Endothelial cell (in vitro differentiated cells): ENCODE measurements at places on chromosomes 1 and 21. TPM values are rescaled to one million over a fixed set of nuclear protein-coding genes. Genes with fewer than 3 reads are reported as not detected.

GABPA gene
- 22.6 TPM for total RNA-seq

POTED gene
- not detected for total RNA-seq

DNA sequence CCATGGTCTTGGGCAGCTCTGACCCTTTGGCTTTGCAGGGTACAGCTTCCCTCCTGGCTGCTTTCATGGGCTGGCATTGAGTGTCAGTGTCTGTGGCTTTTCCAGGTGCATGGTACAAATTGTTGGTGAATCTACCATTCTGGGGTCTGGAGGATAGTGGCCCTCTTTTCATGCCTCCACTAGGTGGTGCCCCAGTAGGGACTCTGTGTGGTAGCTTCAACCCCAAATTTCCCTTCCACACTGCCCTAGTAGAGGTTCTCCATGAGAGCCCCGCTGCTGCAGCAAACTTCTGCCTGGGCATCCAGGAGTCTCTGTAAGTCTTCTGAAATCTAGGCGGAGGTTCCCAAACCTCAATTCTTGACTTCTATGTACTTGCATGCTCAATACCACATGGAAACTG lies 494.5 kb upstream of the LRRC7 start:
- DNase-seq, result no peak

GRCh38 chr1:200739702-200740570 lies 1.2 kb downstream of the CAMSAP2 start:
- no peak for DNase-seq

GRCh38 chr21:18155508-18156193 lies 89.0 kb upstream of the CHODL start:
- no peak for DNase-seq

DNA sequence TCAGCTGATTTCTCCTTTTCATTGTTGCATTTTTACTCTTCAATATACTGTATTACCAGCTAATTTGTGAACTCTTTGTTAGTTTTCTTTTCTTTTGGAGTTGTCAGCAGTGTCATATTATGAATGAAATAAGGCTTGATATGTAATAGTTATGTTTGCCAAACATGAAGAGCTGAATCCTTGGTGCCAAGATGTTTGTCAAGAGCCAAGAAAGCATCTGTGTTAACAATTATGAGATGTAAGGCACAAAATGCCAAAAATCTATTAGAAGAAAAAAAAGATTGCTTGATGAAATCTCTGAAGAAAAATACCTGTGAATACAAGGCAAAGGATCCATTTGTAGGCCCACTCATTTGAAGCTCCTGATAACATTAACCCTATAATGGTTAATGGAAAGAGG lies 48.4 kb upstream of the RNPC3 start:
- DNase-seq, result no peak

GRCh38 chr1:97038410-97038809 lies 316.8 kb downstream of the PTBP2 start:
- no peak for DNase-seq

DNA sequence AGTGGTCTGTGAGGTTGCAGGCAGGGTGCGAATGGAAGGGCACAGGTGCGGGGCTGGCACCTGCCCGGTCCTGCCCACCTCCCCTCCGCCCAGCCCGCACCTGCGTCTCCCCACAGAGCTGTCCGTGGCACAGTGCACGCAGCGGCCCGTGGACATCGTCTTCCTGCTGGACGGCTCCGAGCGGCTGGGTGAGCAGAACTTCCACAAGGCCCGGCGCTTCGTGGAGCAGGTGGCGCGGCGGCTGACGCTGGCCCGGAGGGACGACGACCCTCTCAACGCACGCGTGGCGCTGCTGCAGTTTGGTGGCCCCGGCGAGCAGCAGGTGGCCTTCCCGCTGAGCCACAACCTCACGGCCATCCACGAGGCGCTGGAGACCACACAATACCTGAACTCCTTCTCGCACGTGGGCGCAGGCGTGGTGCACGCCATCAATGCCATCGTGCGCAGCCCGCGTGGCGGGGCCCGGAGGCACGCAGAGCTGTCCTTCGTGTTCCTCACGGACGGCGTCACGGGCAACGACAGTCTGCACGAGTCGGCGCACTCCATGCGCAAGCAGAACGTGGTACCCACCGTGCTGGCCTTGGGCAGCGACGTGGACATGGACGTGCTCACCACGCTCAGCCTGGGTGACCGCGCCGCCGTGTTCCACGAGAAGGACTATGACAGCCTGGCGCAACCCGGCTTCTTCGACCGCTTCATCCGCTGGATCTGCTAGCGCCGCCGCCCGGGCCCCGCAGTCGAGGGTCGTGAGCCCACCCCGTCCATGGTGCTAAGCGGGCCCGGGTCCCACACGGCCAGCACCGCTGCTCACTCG lies 23.3 kb downstream of the FTCD start:
- no peak for DNase-seq

DNA sequence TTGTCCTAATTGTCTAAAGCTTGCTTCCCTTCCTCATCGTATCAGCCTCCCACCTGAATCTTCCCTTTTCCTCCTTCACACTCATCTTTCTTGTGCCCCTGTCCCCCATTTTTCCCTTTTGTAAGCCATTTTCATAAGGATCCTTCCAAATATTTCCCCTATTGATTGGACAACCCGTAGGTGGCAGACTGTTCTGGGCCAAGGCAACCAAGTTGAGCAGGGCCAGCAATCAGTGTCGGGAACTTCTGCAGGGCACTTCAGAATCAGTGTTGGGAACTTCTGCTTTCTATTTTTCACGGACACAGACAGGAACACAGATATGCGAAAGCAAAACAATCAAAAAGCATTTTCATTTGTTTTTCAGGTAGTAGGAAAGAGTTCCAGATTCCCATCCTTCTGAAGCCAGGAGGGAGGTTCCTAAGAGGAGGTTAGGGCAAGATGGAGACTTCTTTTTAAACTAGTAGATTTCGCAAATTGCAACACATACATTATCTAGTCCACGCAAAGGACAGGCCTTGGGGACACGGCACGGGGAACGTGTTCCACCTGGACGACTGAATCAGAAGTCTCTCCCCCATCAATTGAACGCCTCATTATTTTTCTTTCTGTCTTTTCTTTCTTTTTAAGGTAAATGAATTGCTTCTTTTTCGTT lies 691 bp upstream of the MPZL1 start:
- peak; percentile 16 for DNase-seq

DNA sequence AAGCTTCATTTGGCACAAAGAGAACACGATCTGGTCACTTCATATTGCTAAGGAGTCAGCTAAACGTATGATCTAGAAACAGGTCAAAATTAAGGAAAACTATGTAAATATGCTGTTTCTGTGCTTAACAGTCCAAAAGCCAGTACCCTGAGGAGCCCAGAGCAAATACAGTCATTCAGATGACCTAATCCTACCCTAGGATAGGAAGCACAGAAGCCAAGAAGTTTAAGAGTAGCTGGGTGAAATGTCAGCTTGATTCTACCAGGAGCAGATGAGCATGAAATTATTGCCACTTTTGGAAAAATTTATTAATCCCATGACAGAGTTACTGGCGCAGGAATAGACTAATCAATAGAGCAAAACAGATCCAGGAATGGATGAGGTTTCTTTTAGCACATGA lies 18.3 kb downstream of the SORT1 start:
- no peak for DNase-seq
